ENCODE measurements at places on chromosomes 3 and 15. TPM values are rescaled to one million over a fixed set of nuclear protein-coding genes. Genes with fewer than 3 reads are reported as not detected.

Gene GOLGA6D
- 0.13 TPM for total RNA-seq

Gene FGF12
- total RNA-seq = 2.1 TPM

Gene AGBL1
- not detected for total RNA-seq

Gene C3orf85
- not detected for total RNA-seq

Gene SLC6A1
- not detected for total RNA-seq

Gene SLCO2A1
- not detected for total RNA-seq

Gene ZBTB47
- total RNA-seq = 4.4 TPM

Gene ACTC1
- not detected for total RNA-seq

Gene SEMA3B
- 2.0 TPM for total RNA-seq

GRCh38 chr3:139797724-139798343, 120.1 kb upstream of the NMNAT3 start:
- peak; percentile 54 for DNase-seq
- H3K27ac ChIP-seq = no peak overlapping the region
- no peaks in the 10 kb centered on the region for H3K4me1 ChIP-seq
- no peak overlapping the region for H3K4me3 ChIP-seq
- H3K36me3 ChIP-seq = no peaks in the 10 kb centered on the region
- H3K27me3 ChIP-seq = no peaks in the 10 kb centered on the region

DNA sequence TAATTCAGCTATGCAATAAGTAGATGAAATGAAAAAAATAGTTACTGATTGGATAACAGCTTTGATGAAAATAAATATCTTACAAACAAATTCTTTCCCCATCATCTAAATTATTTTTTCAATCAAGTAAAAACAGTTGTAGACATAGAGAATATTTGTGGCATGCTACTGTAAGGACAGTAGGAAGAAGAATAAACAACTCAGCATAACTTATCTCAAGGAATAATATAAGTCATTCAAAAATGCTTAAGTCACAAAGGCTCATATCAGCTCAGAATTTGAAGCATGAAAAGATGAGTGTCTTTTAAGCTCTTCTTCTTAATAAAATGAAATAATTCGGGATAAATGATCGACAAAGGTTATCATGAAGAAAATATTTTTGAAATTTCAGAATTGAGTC, 1029.0 kb downstream of the ROBO1 start:
- H3K27ac ChIP-seq = peak overlapping the region; percentile 76
- no peak overlapping the region for H3K4me3 ChIP-seq
- H3K4me1 ChIP-seq = peaks cover 63% of the 10 kb centered on the region
- H3K36me3 ChIP-seq = peaks cover 5% of the 10 kb centered on the region
- no peaks in the 10 kb centered on the region for H3K27me3 ChIP-seq

DNA sequence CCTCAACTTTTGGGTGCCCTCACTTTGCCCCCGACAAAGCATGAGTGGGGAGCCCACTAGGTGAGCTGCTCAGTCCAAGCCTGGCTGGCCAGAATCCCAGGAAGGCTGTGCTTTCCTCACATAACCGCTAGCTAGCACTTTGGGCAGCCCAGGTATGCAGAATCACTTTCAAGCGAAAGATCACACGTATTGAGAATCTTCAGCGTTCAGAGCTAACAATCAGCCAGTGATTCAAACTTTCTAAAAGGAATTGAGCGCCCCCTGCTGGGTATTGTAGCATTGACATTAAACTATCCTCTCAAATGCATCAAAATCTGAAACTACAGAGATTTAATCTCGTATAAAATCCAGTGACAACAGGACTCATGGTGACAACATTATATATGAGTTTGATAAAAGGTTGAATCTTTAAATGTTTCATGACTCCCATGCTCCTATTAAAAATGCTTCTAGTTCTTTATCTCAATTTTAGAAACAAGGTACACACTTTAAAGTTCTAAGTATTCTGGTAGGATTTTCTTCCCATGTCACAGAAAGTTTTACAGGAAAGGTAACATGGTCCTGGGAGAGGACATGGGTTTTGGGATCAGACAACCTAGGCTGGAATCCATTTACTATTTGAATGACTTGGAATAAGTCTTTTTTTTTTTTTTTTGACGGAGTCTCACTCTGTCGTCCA, 11.8 kb downstream of the ANAPC13 start:
- H3K4me1 ChIP-seq = no peaks in the 10 kb centered on the region
- H3K27ac ChIP-seq = no peak overlapping the region
- H3K4me3 ChIP-seq = no peak overlapping the region
- H3K36me3 ChIP-seq = peaks cover 19% of the 10 kb centered on the region

- no peak for DNase-seq
- no peaks in the 10 kb centered on the region for H3K36me3 ChIP-seq
- H3K27ac ChIP-seq = no peak overlapping the region
- H3K4me1 ChIP-seq = no peaks in the 10 kb centered on the region
- H3K27me3 ChIP-seq = peaks cover 16% of the 10 kb centered on the region
Observed at GRCh38 chr15:69980341-69981059, 117.2 kb downstream of the TLE3 start.

- no peak for DNase-seq
- H3K4me3 ChIP-seq = no peak overlapping the region
Observed at GRCh38 chr15:39230205-39230907, 350.5 kb upstream of the THBS1 start.

GRCh38 chr3:8593021-8593827, 51.4 kb downstream of the SSUH2 start:
- H3K4me1 ChIP-seq = no peaks in the 10 kb centered on the region
- H3K27me3 ChIP-seq = no peaks in the 10 kb centered on the region
- no peaks in the 10 kb centered on the region for H3K36me3 ChIP-seq
- H3K27ac ChIP-seq = no peak overlapping the region

GRCh38 chr3:42043099-42043813, 47.9 kb upstream of the TRAK1 start:
- H3K4me1 ChIP-seq = peaks cover 9% of the 10 kb centered on the region
- H3K36me3 ChIP-seq = no peaks in the 10 kb centered on the region
- DNase-seq = no peak
- no peaks in the 10 kb centered on the region for H3K27me3 ChIP-seq

DNA sequence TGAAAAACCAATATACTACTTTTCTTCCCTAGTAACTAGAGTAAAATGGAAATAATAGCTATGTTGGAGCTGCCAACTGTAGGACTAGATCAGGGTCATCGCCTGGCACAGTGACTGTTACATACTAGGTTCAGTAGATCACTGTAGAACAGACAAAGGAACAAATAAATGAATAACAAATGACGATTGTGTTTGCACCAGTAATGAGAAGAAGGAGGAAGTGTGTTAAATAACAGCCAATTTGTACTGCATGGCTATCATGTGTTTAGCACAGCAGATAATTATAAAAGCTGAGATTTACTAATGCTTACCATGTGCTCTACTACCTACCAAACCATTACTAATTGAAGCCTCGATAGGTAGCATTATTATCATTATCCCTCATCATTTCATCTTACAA, 85.3 kb upstream of the FXR1 start:
- H3K36me3 ChIP-seq = no peaks in the 10 kb centered on the region
- peaks cover 2% of the 10 kb centered on the region for H3K27me3 ChIP-seq
- H3K4me3 ChIP-seq = no peak overlapping the region
- no peak for DNase-seq

- H3K27me3 ChIP-seq = no peaks in the 10 kb centered on the region
- H3K4me1 ChIP-seq = no peaks in the 10 kb centered on the region
- no peak overlapping the region for H3K27ac ChIP-seq
- no peak for DNase-seq
- H3K4me3 ChIP-seq = no peak overlapping the region
Observed at GRCh38 chr3:52895418-52895817, 1.9 kb downstream of the STIMATE start.

- H3K27me3 ChIP-seq = no peaks in the 10 kb centered on the region
- no peak overlapping the region for H3K4me3 ChIP-seq
Observed at GRCh38 chr15:89127054-89127702, 38.9 kb downstream of the ABHD2 start.

- peaks cover 13% of the 10 kb centered on the region for H3K4me1 ChIP-seq
- H3K27me3 ChIP-seq = no peaks in the 10 kb centered on the region
- no peak overlapping the region for H3K27ac ChIP-seq
Observed at GRCh38 chr3:9901967-9902366, 681 bp upstream of the IL17RE start.

DNA sequence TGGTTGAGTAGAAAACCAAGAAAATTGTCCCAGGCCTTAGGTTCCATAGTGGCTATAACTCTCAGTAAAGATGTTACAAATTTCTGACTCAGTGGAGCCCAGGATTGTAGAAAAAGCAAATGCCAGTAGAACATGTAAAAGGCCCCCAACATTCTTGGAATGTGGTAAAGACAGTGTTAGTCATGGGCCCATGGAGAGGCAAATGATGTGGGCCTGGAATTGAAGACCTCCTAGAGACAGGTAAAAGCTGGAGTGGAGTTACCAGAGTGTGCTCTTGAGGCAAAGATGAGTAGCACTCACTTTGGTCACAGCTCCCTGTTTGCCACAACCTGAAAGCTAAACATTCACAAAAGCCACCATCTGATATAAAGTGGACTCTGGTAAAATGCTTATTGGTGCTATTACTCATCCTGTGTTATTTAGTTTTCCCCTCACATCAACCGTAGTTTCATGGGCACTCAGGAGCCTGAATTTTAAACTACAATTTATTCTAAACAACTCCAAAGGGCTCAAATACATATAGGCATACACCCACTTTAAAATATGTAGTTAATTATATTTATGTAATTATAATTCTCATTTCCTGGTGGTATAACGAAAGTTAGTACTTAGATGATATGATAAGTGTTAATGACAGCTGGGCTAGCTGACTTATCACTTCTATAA, 359.6 kb upstream of the NECTIN3 start:
- H3K27ac ChIP-seq = no peak overlapping the region
- H3K36me3 ChIP-seq = no peaks in the 10 kb centered on the region
- H3K4me1 ChIP-seq = no peaks in the 10 kb centered on the region
- H3K27me3 ChIP-seq = no peaks in the 10 kb centered on the region

- no peaks in the 10 kb centered on the region for H3K4me1 ChIP-seq
- H3K36me3 ChIP-seq = no peaks in the 10 kb centered on the region
- no peak overlapping the region for H3K27ac ChIP-seq
- no peak for DNase-seq
- no peaks in the 10 kb centered on the region for H3K27me3 ChIP-seq
Observed at GRCh38 chr15:77844798-77845446, 212.2 kb upstream of the LINGO1 start.

GRCh38 chr3:170768334-170768801, 101.6 kb downstream of the RPL22L1 start:
- no peaks in the 10 kb centered on the region for H3K36me3 ChIP-seq
- no peak for DNase-seq
- no peak overlapping the region for H3K27ac ChIP-seq
- H3K27me3 ChIP-seq = no peaks in the 10 kb centered on the region
- peaks cover 4% of the 10 kb centered on the region for H3K4me1 ChIP-seq

DNA sequence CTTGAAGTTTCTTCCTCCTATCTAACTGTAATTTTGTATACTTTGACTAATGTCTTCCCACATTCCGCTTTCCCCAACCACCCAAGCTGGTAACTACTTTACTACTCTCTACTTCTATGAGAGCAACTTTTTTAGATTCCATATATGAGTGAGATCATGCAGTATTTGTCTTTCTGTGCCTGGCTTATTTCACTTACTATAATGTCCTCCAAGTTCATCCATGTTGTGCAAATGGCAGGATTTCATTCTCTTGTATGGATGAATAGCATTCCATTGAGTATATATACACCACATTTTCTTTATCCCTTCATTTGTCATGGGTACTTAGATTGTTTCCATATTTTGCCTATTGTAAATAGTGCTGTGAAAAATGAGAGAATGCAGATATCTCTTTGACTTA, 78.5 kb upstream of the CCNL1 start:
- H3K4me1 ChIP-seq = no peaks in the 10 kb centered on the region
- DNase-seq = no peak
- no peak overlapping the region for H3K4me3 ChIP-seq
- H3K27me3 ChIP-seq = no peaks in the 10 kb centered on the region
- H3K27ac ChIP-seq = no peak overlapping the region

GRCh38 chr15:100665570-100665969, 63.2 kb downstream of the ASB7 start:
- peaks cover 13% of the 10 kb centered on the region for H3K4me1 ChIP-seq
- no peaks in the 10 kb centered on the region for H3K27me3 ChIP-seq
- no peaks in the 10 kb centered on the region for H3K36me3 ChIP-seq
- H3K4me3 ChIP-seq = no peak overlapping the region
- H3K27ac ChIP-seq = no peak overlapping the region
- no peak for DNase-seq

GRCh38 chr15:36511594-36511993, 67.8 kb upstream of the CDIN1 start:
- H3K36me3 ChIP-seq = no peaks in the 10 kb centered on the region
- H3K4me1 ChIP-seq = no peaks in the 10 kb centered on the region
- no peak overlapping the region for H3K4me3 ChIP-seq
- DNase-seq = no peak
- H3K27ac ChIP-seq = no peak overlapping the region

DNA sequence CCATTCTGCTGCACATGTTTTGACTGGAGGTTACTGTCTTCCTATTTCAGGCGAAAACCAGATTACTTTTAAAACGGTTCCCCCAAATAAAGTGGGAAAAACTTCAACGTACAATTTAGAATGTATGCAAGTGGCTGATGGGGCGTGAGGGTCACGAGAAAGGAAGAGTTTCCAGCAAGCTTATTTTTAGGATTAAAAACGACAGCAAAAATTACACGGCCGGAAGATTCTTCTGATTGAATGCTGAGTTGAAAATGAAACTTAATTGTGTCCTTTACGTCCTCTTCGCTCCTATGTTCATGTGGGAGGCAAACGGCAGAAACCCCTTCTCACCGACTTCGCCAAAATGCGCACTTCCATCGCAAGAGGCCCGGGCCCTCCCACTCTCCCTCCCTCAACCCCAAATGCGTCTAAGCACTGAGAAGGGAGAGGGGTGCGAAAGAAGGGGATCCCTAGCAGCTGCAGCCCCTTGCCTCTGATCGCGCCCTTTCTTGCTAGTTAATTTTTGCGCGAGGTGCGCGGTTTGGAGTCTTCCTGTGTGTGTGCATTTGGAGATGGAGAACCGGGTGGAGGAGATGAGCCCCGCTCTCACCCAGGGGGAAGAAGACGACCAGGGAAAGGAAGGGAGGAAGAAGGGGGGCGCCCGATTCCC, 656 bp downstream of the CD47 start:
- DNase-seq = peak; percentile 59
- H3K36me3 ChIP-seq = no peaks in the 10 kb centered on the region
- H3K4me3 ChIP-seq = peak overlapping the region; percentile 87
- peaks cover 9% of the 10 kb centered on the region for H3K4me1 ChIP-seq

- DNase-seq = no peak
- H3K36me3 ChIP-seq = no peaks in the 10 kb centered on the region
- no peaks in the 10 kb centered on the region for H3K27me3 ChIP-seq
- H3K4me3 ChIP-seq = no peak overlapping the region
- no peak overlapping the region for H3K27ac ChIP-seq
- no peaks in the 10 kb centered on the region for H3K4me1 ChIP-seq
Observed at GRCh38 chr15:85825719-85826118, 31.0 kb upstream of the KLHL25 start.

GRCh38 chr15:67914537-67915460, 75.0 kb upstream of the RNU6-1 start:
- no peak overlapping the region for H3K4me3 ChIP-seq
- no peak for DNase-seq
- no peak overlapping the region for H3K27ac ChIP-seq
- H3K4me1 ChIP-seq = no peaks in the 10 kb centered on the region
- H3K36me3 ChIP-seq = no peaks in the 10 kb centered on the region

Data from A673 (cell line).